ENCODE measurements at places on chromosomes 2 and 18. TPM values are rescaled to one million over a fixed set of nuclear protein-coding genes. Genes with fewer than 3 reads are reported as not detected.

Gene PSMA8
- total RNA-seq, result not detected

Gene COL4A3
- not detected for total RNA-seq

GRCh38 chr2:136653861-136654260 is 111.5 kb upstream of the THSD7B start:
- DNase-seq, result no peak

GRCh38 chr2:121101093-121101715 is 183.8 kb downstream of the TFCP2L1 start:
- DNase-seq, result no peak

DNA sequence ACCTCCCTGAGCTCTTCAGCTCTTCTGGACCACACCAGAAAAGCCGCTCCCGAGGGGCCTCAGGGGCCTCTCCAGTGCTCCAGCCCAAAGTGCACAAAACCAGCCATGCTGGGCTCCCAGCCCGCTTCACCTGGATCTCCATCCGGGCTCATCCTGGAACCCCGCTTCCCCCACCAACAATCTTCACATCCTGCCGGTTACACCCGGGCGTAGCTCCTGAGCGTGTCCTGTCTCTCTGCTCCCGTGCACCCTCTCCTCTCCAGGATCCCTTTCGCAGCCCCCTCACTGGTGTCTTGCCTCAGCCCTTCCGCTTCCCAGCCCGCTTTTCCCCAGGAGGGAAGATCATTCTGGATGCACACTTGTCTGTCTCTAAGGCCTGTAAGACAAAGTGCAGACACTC is 123.7 kb upstream of the GLI2 start:
- no peak for DNase-seq

GRCh38 chr18:70469916-70470315 is 181.1 kb downstream of the SOCS6 start:
- DNase-seq, result peak; percentile 85

- DNase-seq, result no peak
Measured at GRCh38 chr2:174125090-174125489, 123.2 kb downstream of the OLA1 start.
